ENCODE measurements at places on chromosomes 5 and 9.

DNA sequence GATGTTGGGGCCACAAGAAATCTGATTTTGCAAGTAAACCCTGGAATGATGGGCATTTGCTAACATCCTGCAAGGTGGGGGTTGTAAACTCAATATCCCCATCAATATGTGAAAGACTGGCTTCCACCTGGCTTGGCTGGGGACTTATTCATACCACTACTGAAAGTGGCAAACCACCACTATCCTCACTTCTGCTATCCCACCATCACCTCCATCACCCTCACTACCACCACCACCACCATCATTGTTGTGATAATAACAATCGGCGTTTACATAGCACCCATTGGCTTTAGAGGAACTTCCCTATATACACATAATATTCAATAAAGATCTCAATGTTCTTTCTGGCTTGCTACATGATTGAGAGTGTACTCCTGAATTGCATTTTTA lies 224.7 kb upstream of the DAP start:
- H3K36me3 ChIP-seq: no peaks in the 10 kb centered on the region
- DNase-seq: no peak
- no peaks in the 10 kb centered on the region for H3K27me3 ChIP-seq
- H3K4me3 ChIP-seq: no peak overlapping the region
- H3K27ac ChIP-seq: no peak overlapping the region

- no peak for DNase-seq
- no peak overlapping the region for H3K27ac ChIP-seq
- no peaks in the 10 kb centered on the region for H3K36me3 ChIP-seq
- H3K4me3 ChIP-seq: no peak overlapping the region
These were observed 1.5 kb upstream of the RASGRF2 start for GRCh38 chr5:80958616-80959015.

DNA sequence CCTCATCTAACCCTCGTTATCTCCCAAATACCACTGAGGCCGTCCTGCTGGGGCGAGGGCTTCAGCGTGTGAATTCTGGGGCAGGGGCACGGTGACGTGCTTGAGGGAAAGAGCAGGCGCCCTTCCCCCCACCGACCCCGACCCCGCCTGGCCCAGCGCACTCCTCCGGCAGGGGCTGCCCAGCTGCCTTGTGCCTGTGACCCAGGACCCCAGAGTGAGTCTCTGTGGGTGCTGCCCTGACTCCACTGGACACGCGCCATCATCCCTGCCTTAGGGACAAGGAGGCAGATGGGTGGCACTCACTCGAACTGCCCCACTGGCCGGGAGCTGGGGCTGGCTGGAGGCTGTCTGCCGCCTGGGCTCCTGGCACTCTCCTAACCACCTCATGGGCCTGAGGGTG lies 136.2 kb upstream of the LPCAT1 start:
- no peak for DNase-seq
- H3K27me3 ChIP-seq: no peaks in the 10 kb centered on the region
- no peak overlapping the region for H3K27ac ChIP-seq
- H3K4me3 ChIP-seq: no peak overlapping the region

- H3K36me3 ChIP-seq: no peaks in the 10 kb centered on the region
- no peak overlapping the region for H3K27ac ChIP-seq
- no peaks in the 10 kb centered on the region for H3K27me3 ChIP-seq
- H3K4me3 ChIP-seq: no peak overlapping the region
- no peaks in the 10 kb centered on the region for H3K4me1 ChIP-seq
These were observed 92.1 kb upstream of the IER5L start for GRCh38 chr9:129270205-129270604.

- no peaks in the 10 kb centered on the region for H3K36me3 ChIP-seq
- no peaks in the 10 kb centered on the region for H3K4me1 ChIP-seq
- H3K27me3 ChIP-seq: no peaks in the 10 kb centered on the region
- H3K4me3 ChIP-seq: no peak overlapping the region
These were observed 88.1 kb downstream of the KDM4C start for GRCh38 chr9:6845880-6846279.

GRCh38 chr9:104914466-104914865 lies 13.5 kb downstream of the ABCA1 start:
- peaks cover 17% of the 10 kb centered on the region for H3K4me1 ChIP-seq
- no peak overlapping the region for H3K4me3 ChIP-seq
- H3K27ac ChIP-seq: no peak overlapping the region
- DNase-seq: no peak

GRCh38 chr5:5122776-5123175 lies 17.4 kb upstream of the ADAMTS16 start:
- H3K27ac ChIP-seq: no peak overlapping the region
- H3K4me3 ChIP-seq: no peak overlapping the region
- no peak for DNase-seq
- H3K36me3 ChIP-seq: no peaks in the 10 kb centered on the region
- no peaks in the 10 kb centered on the region for H3K4me1 ChIP-seq

- H3K27me3 ChIP-seq: no peaks in the 10 kb centered on the region
- no peak for DNase-seq
- H3K27ac ChIP-seq: no peak overlapping the region
- no peaks in the 10 kb centered on the region for H3K4me1 ChIP-seq
These were observed 86.7 kb downstream of the CDH6 start for GRCh38 chr5:31280210-31280609.

DNA sequence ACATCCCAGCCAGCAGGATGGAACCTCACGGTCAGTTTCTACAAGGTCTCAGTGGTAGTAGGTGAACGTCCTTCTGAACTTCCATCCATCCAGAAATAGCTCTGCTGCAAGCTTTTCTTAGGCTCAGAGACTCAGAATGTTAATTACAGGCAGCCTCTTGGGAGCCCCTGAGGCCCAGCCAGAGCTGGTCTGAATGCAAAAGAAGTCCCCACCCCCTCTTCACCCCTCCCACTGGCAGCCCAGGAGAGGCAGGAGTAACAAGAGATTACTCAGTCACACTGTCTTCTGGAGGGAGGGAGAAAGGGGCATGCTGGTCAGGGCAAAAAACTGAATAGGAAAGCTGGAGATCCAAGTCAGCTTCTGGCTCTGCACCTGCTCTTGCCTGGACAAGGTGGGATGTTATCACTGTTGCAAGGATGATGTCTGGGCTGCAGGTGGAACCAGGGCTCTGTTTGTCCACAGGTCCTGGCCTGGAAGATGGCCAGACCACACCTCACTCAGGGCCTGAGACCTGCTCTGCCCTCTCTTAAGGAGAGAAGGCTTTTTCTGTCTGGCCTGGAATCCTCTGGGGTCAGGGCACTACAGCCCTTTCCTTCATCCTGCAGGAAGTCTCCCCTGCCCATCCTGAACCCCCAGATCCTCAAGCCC lies 9.1 kb downstream of the ENHO start:
- H3K27me3 ChIP-seq: no peaks in the 10 kb centered on the region
- DNase-seq: no peak
- H3K36me3 ChIP-seq: no peaks in the 10 kb centered on the region
- no peak overlapping the region for H3K27ac ChIP-seq

GRCh38 chr5:57166276-57166675 lies 7.6 kb upstream of the GPBP1 start:
- H3K27ac ChIP-seq: no peak overlapping the region
- no peak overlapping the region for H3K4me3 ChIP-seq
- no peaks in the 10 kb centered on the region for H3K36me3 ChIP-seq

GRCh38 chr5:97422678-97423077 lies 239.6 kb upstream of the RIOK2 start:
- H3K27me3 ChIP-seq: no peaks in the 10 kb centered on the region
- H3K4me3 ChIP-seq: no peak overlapping the region
- H3K36me3 ChIP-seq: no peaks in the 10 kb centered on the region
- H3K4me1 ChIP-seq: no peaks in the 10 kb centered on the region

DNA sequence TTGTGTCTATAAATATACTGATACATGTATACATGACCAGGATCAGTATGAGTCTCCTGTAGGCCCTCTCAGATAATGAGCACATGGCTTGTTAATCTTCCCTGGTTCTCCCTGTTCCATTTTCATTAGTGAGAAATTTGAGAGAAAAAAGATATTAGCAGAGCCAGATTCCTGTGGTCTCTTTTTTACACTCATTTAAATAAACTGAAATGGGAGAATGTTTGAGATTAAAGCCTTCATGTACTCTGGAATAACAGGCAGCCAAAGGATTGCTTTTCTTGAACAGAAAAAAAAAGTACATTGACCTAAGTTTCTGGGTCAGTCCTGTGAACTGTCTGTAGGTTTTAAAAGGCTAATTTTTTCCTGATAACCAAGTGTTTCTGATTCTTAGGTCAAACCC lies 44.2 kb downstream of the PWWP2A start:
- H3K4me3 ChIP-seq: no peak overlapping the region
- no peak for DNase-seq
- peaks cover 10% of the 10 kb centered on the region for H3K4me1 ChIP-seq
- H3K27ac ChIP-seq: no peak overlapping the region

DNA sequence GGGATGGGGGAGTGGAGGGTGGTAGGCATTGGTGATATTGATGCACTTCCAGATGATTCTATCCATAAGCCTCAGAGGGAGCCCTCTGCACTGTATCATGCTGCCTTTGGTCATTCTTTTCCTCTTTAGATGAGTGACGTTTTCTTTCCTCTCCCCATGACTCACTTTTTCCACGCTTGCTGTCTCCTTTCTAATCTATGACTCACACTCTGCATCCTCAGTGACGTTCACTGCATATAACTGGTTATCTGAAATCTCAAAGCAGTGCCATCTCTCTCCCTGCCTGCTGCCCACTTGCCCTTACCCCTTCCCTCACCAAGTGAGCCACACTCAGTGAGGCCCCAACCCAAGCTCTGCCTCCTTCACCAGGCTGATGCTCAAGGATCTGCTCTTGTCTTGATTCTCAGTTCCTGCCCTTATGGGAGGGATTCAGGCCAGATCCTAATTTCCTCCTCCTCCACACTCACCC lies 31.6 kb downstream of the PTGS1 start:
- H3K4me3 ChIP-seq: no peak overlapping the region
- no peak overlapping the region for H3K27ac ChIP-seq
- no peak for DNase-seq
- no peaks in the 10 kb centered on the region for H3K4me1 ChIP-seq
- no peaks in the 10 kb centered on the region for H3K36me3 ChIP-seq

DNA sequence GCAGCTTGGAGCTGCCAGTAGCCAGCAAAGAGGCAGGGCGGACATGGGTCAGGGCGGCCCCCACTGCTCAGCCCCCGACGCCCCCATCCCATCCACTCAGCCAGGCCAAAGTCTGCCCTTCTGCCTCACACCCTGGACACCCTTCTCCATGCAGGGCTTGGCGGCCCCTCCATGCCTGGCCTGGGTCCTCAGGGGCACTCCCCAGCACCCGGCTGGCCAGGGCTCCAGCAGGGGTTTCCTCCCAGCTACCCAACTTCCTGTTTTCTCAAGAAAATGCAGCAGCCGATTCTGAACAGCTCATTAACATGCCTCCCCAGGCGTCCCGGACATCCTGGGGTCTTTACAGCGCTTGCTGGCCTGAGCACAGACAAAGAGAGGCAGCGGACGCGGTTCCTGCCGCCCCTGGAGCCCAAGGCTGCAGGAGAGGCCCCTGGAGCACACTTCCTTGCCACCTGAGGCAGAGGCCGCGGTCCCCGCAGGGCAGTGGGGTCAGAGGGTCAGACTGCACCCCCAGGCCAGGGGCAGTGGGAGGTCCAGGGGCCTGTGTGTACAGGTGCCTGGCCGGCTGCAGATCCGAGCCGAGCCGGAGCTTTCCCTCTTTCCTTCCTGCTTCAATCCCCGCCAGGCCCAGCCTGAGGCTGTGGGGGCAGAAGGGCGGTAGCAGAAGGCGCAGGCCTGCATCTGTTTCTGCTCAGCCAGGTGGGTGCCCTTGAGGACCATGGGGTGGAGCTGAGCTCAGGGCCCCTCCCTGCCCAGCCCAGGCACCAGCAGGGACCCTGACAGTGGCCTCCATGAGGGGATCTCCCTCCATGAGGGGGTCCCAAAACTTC lies 18.7 kb upstream of the NRARP start:
- DNase-seq: no peak
- no peak overlapping the region for H3K4me3 ChIP-seq
- no peak overlapping the region for H3K27ac ChIP-seq

DNA sequence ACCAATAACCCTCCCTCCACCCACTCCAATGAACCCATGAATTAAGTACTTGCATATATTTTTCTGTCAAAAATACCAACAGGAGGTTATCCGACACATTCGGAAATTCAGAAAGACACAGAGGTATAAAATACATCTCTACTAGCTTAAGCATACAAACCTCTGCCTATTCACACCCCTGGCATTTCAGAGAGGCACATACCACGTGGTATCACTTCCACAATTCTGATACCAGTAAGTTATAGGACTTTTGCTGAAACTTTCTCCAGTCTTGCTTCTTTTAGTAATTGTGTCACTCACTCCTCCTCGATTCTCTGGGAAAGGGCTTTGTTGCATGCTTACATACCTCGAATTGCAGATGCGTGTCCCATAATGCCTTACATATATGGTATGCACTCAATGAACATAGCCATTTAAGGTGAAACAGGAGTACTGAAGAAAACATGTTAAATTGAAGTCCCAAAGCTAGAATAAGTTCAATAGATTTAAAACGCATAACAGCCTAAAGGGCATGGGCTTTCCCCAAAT lies 58.1 kb downstream of the TLE1 start:
- H3K27me3 ChIP-seq: no peaks in the 10 kb centered on the region
- H3K4me1 ChIP-seq: peaks cover 41% of the 10 kb centered on the region
- DNase-seq: no peak
- no peaks in the 10 kb centered on the region for H3K36me3 ChIP-seq

- H3K4me1 ChIP-seq: peaks cover 32% of the 10 kb centered on the region
- H3K27me3 ChIP-seq: no peaks in the 10 kb centered on the region
- DNase-seq: no peak
- H3K4me3 ChIP-seq: no peak overlapping the region
These were observed 62.4 kb downstream of the KIAA1958 start for GRCh38 chr9:112548836-112549595.

DNA sequence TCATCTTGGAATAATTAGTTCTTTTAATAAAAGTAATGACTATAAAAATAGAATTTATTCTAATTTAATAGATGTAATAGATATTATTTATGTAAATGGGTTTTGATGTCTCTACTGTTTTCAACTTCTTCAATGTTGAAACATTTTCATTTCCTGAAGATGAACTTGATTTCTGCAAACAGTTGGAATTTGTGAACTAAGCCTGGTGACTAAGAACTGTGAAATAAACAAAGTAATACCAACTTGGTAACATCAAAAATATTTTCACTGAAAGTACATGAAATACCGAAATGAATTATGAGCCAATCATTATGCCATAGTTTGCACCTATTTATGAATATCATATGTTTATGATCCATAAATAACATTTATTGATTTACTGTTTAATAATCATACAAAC lies 143.8 kb upstream of the FGF10 start:
- H3K4me1 ChIP-seq: no peaks in the 10 kb centered on the region
- H3K36me3 ChIP-seq: no peaks in the 10 kb centered on the region
- H3K27ac ChIP-seq: no peak overlapping the region
- DNase-seq: no peak
- H3K4me3 ChIP-seq: no peak overlapping the region

DNA sequence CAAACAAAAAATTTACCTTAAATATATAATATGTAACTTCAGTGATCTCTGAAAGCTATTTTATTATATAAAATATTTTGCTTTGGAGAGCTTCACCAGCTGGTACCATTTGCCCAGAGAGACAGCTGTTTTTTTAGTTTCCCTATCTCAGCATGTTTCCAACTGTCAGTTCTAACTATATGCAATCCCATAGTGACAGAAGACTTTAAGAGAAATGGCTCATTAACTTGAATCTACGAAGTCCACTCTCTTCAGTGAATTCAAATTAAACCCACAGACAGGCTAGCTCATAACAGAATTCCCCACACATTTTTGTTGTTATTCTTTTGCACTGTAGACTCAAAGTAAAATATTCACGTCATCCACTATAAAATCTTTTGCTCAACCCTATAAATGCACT lies 251.8 kb upstream of the POU5F2 start:
- H3K4me1 ChIP-seq: peaks cover 9% of the 10 kb centered on the region
- DNase-seq: no peak
- H3K27me3 ChIP-seq: no peaks in the 10 kb centered on the region
- no peak overlapping the region for H3K27ac ChIP-seq
- H3K36me3 ChIP-seq: no peaks in the 10 kb centered on the region
